Inflammatory macrophage treated with lipopolysaccharide for 1 hour (primary cell): ENCODE measurements at places on chromosomes 11 and 22.
A peak's percentile ranks its signal among the peaks of the same experiment; 100 is the strongest.

DNA sequence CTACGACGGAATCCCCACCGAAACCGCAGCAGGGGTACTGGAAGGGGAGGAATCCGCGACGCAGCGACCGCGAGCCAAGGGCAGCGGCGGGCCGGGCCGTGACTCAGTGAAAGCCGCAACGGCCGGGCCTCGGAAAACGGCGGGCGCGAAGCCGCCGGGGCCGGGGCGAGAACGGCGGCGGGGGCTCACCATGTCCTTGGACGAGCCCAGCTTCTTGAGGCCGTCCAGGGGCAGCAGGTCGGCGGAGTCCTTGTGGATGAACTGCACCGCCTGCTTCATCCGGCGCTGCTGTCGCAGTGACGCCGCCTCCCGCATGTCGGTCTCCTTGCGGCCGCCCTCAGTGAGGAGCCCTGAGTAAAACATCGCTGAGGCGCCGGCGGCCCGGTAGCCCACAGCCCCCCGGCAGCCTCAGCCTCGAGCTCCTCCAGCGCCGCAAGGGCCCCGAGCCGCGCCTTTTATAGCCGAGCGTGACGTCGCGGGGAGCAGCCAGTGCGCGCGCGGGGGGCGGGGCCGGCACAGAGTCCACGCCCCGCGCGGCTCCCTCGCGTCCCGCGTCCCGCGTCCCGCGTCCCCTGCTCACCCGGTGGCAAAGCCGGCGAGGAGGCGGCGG lies at the start of gene NRIP3:
NRIP3 (minus strand) TSS at position 429 of the 610 bp plus-strand sequence; CDS start at position 363, 66 bp downstream.
- peak; percentile 75 for DNase-seq

DNA sequence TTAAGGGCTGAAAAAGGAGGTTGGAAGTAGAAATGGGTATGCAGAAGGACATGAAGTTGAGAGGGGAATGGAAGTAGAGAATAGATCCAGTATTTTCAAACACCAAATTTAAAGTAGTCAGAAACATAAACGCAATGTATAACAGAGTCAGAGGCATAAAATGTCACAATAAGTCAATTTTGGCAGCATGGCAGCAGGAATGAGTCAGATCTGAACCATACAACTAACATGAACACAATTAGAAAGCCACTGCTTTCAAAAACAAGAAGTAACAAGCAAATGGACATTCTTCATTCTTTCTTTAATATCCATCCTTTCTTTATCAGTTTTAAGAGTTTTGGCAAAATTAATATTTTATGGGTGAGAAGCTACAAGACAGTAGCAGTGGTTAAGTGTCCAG lies 2.5 kb downstream of the CHORDC1 start:
- DNase-seq, result no peak

DNA sequence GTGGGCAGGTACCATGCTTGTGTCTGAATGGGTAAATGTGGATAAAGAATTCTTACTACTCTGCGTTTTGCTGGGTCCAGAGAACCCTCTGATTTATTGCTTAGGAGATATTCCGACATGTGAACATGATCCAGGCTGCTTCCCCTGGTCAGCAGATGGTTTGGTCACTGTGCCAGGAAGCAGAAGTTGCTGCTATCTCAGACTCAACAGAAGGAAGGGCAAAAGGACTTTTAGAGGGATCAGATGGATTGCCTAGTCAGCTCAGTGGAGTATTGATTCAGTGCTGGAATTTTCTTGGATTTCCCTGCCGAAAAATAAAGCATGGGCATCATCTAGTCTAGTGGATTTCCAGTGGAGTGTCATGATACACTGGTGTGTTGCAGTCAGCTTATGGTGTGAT lies 440.1 kb downstream of the NTM start:
- no peak for DNase-seq

GRCh38 chr22:38490915-38491314 lies 15.2 kb downstream of the DDX17 start:
- no peak for DNase-seq

DNA sequence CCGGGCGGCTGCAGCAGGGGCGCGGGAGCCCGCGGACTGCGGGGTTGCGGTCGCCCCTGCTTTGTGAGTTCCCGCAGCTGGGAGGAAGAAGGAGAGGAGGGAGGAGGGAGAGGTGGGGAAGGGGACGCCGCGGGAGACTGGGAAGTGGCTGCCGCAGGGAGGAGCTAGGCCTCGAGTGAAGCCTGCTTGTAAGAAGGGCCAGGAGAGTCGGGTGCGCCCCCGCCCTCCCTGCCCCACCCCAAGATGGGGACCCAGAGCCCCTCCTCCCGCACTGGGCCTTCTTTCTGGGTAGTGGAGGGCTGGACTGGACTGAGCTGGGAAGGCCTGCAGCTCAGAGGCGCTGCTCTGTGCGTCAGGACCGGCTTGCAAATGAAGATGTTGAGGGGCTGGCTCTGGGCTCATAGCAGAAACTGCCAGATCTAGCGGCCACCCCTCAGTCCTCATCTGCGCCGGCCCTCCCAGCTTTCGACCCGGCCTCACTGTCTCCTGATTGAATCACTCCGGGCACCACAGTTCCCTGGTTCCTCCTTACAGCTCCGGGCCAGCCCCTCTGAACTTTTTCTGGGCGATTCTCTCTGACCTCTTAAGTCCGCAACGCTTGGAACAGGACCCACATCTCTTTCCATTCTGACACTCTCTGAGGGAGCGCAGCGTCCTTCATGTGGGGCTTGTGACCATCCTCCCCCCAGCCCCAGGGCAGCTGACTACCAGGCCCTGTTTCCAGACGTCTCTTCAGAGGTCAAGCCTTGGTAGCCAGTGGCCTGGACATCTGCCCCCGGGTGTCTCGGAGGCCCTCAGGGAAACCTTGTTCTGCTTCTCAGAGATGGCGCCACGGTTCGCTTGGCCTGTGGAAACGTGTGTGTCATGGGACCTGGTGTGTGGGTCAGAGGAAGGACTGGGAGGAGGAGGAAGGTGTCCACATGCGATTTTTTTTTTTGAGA lies 21.9 kb downstream of the SERPINH1 start:
- peak; percentile 10 for DNase-seq

DNA sequence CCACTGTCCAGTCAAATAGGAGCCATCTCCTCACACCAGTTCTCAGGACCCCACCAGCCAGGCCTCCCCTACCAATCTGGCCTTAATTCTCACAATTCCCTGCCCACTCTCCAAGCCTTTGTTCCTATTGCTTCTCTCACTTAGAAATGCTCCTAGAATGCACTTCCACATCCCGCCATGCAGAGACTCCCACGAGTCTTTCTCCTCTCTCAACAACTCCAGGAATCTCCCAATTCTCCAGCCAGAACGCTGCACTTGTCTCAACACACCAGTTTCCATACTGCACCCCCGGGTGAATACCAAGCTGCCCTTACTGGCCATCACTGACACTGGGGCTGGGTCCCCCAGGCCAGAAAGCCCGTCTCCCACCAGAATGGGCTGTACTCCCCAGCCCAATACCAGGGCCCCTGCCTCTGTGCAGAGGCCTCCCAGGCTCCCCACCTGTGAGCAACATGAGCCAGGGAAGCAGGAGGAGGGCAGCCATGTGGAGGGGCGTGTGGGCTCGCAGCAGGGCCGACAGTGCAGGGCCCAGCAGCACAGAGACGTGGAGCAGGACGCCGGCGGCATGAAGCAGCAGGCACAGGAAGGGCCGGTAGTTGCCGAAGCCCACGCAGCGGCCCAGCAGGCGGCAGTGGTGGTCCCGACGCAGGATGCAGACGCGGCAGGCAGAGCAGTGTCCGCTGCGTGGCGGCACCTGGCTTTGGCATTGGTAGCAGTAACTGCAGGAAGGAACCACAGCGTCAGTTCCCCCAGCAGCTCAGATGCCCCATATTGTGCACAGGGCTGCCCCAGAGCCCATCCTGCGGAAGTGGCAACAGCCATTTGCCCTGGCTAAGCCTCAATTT lies 2.4 kb downstream of the ZDHHC24 start:
- peak; percentile 8 for DNase-seq

- no peak for DNase-seq
Measured at GRCh38 chr11:42976636-42977217, 335.1 kb upstream of the API5 start.

DNA sequence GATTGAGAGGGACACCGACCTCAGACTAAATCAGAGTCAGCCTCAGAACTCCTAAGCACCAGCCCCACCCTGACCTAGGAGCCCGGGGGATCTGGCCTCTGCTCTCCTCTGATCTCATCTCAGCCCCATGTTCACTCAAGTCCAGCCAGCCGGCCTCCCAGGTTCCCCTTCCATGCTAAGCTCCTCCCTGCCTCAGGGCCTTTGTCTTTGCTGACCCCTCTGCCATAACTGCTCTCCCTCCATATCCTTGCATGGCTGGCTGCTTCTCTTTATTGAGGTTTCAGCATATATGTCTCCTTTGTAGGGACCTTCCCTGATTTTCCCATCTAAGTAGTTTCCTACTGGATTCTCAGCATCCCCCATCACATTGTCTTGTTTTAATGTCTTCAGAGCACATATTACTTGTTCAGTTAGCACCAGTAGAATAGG lies 780 bp upstream of the SLC15A3 start:
- DNase-seq, result no peak

- no peak for DNase-seq
Measured at GRCh38 chr11:85755701-85756100, 55.2 kb downstream of the SYTL2 start.

GRCh38 chr11:119504371-119504770 lies 81.4 kb upstream of the THY1 start:
- peak; percentile 50 for DNase-seq

DNA sequence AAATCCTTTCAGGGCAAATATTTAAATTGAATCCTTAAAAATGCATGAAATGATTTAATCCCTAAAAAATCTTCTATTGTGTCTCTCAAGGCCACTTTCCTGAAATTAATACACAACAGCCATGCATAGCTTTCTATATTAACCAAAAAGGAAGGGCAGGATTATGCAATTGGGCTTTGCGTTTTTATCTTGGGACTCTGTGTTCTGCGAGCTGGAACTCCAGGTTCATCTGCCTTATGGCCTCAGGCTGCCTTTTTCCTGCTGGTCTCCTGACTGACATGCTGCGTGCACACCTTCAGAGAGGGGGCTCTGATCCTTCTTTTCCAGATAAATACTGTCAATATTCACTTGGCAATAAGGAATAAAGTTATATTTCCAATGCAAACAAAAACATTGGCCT lies 141.7 kb upstream of the GRIA4 start:
- DNase-seq, result no peak

DNA sequence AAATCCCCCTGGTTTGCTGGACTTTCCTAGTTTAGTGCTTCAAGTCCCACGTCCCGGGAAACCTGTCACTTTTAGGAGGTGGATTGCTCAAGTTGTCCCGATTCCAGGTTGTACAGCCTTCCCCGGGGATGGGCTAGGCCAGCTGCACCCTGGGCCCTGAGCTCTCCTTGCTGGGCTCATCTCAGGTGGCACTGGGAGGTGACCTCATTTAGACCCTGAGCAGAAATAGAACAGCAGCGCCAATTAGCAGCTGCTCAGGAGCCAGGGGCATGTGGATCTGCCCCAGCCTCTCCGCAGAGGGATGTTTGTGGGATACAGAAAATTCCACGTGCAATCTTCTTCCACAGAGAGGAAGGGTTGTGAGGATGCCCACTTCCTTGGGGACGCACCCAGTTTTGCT lies 9.6 kb upstream of the CERK start:
- no peak for DNase-seq

DNA sequence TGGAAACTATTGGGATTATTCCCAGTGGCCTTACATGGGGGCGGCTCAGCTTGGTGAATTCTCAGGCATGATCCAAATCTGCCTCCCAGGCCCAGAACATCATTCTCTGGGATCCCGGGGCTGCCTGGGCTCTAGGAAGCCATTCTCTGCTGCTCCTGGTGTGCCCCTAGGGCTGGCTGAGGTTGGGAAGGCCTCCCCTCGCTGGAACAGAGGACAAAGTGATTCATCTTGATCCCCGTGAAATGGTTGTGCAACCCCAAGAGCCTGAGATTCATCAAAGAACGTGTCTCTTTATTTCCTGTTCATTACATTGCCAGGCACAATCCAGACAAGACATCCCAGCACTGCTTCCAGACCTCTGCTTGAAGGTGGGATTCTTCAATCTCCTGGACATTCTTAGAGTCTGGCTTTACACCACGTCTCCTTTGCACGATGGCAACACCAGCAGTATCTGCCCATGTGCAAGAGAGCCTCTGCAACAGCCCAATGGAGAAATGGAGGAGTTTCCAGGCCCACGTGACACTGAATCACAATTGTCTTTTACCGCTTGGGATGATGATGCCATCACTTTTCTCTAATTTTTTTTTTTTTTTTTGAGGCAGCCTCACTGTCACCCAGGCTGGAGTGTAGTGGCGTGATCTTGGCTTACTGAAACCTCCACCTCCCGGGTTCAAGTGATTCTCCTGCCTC lies 52.3 kb downstream of the TST start:
- DNase-seq, result peak; percentile 96

DNA sequence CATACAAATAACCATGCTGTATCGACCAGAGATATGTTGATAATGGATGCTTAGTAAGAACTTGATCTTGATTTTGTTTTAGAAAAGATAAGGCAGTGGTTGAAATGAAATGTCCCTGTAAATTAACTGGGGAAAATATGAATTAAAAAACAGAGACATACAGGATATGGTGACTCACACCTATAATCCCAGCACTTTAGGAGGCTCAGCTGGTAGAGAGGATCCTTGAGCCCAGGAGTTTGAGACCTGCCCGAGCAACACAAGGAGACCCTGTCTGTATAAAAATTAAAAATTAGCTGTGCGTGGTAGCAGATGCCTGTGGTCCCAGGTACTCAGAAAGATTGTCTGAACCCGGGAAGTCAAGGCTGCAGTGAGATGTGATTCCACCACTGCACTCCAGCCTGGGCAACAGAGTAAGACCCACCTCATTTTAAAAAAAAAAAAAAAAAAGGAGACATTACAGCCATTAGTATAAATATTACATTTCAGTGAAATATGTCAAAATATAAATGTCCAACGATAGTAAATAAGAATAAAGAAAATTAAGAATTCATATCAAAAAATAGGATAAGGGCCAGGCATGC lies 4.6 kb downstream of the PICALM start:
- no peak for DNase-seq

GRCh38 chr11:126816645-126817044 lies 183.9 kb downstream of the KIRREL3 start:
- no peak for DNase-seq

DNA sequence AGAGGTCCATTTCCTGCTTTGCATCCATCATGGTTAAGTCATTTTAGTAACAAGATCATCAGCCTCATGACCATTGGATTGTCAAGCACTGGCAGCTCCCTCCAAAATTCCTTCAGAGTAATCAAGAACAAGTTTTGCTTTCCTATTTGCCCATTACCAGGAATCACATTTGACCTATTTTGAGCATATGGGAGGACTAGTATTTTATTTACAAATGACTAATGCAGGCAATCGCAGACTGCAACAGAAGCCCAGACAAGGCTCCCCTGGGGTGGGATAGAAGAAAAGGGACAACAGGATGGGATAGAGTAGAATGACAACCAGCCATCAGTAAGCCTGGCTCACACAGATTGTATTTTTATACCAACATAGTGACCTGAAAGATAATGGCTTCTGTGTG lies 9.1 kb downstream of the MMP10 start:
- no peak for DNase-seq

- no peak for DNase-seq
Measured at GRCh38 chr22:21741790-21742189, 6.2 kb upstream of the YPEL1 start.

DNA sequence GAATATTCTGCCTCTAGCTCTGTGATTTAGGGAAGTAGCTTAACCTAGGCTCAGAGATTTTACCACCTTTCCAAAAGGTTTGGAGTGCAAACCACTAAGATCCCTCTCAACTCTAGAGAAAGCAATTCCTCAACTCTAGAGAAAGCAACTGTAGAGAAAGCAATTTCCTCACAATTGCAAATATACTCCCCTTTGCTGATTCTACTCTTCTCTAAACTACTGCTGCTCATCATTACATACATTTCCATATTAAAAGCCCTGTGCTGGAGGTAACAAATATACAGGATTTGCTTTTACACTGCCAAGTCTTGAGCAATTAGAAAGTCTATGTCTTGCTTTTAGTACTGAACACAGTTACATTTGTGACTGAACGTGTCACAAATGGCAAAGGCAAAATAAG lies 48.2 kb downstream of the ALG9 start:
- DNase-seq, result no peak
